Foreskin melanocyte (primary cell): ENCODE measurements at places on chromosomes 4 and X.
A peak's percentile ranks its signal among the peaks of the same experiment; 100 is the strongest.

DNA sequence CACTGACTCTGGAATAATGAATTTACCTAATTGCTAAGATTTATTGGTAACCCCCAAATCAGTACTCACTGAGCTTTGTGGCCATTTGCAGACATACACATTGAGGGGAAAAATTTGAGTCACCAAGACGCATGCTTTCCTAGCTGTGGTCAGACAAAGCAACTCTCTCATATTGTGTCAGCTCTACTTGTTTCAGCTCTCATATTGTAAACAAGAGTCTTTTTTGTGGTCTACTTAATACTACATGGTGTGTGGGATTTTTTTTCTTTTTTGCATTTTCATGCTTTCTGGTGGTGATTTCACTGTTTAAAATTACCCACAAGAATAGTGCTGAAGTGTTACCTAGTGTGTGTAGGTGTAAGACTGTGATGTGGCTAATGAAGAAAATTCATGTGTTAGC is 428.2 kb upstream of the GALNT7 start:
- DNase-seq = no peak

- no peak for DNase-seq
Measured at GRCh38 chr4:83128240-83128929, 13.9 kb upstream of the PLAC8 start.

- DNase-seq = no peak
Measured at GRCh38 chr4:177596035-177596434, 153.8 kb upstream of the AGA start.

- peak; percentile 43 for DNase-seq
Measured at GRCh38 chr4:88447371-88448095, 9.4 kb upstream of the HERC5 start.

DNA sequence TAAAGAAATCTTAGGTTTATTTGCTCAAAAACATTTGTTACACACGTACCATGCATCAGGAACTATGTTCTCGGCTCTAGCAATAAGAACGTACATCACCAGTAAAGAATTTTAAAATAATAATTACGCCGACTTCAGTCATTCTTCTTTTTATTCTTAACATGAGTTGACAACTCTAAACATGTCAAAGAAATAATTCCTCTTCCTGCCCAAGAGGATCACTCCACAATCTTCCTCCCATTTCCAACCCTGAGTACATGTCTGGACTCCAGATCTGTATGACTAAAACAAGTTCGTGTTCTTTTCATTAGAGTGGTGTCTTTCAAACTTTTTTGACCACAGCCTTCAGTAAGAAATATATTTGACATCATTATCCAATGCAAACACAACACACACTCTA is 201.6 kb upstream of the GRIA3 start:
- DNase-seq = no peak

- no peak for DNase-seq
Measured at GRCh38 chr4:33029976-33030375, 2309.8 kb downstream of the PCDH7 start.

DNA sequence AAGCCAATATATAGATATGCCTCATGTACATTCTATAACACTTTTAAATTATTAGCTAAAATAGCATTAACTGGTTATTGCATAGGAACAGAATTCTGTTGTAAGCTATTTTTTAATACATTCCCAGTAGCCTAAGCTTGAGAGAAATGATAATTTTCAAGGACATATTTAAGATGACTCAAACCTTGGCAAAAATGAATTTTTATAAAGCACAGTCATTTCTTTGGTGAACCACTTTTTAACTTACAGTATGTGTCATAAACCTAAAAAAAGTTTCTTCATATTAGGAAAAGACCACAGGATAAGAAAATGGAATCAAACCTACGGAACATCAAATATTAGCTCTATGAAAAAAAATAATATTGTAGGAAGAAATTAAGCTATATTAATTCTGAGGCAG is 986.3 kb downstream of the STIM2 start:
- DNase-seq = no peak

GRCh38 chrX:108601276-108601675 is 135.1 kb downstream of the IRS4 start:
- no peak for DNase-seq

GRCh38 chr4:10129196-10130177 is 12.9 kb upstream of the WDR1 start:
- no peak for DNase-seq

DNA sequence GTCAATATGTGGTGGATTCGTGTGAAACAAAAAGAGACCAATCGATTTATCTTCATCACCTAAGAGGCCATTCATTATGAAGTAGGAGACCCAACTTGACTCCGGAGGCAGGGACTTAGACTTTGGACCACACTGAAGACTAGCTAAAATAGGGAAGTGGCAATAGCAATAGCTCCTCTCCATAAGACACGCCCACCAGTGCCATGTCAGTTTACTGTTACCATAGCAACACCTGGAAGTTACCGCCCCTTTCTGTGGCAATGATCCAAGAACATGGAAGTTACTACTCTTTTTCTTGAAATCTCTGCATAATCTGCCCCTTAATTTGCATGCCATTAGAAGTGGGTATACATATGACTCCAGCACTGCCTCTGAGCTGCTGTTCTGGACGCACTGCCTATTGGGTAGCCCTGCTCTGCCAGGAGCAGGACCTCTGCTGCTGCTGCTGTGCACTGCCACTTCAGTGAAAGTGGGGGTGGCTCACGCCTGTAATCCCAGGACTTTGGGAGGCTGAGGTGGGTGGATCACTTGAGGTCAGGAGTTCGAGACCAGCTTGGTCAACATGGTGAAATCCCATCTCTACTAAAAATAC is 163.2 kb downstream of the PRKX start:
- no peak for DNase-seq

DNA sequence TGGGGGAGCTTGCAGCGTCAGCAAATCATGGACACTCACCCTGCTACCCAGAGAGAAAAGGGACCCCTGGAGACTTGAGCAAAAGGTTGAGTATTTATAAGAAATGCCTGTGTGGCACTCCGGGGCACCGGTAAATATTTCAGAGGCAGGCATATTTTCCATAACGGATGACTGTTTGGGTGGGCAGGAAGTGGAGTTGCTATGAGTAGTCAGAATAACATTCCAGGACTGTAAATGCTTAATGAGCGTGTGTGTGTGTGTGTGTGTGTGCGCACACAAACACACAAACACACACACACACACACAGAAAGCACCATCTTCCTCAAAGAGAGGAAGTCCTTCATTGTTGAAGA is 74.6 kb downstream of the MXRA5 start:
- DNase-seq = peak; percentile 63

DNA sequence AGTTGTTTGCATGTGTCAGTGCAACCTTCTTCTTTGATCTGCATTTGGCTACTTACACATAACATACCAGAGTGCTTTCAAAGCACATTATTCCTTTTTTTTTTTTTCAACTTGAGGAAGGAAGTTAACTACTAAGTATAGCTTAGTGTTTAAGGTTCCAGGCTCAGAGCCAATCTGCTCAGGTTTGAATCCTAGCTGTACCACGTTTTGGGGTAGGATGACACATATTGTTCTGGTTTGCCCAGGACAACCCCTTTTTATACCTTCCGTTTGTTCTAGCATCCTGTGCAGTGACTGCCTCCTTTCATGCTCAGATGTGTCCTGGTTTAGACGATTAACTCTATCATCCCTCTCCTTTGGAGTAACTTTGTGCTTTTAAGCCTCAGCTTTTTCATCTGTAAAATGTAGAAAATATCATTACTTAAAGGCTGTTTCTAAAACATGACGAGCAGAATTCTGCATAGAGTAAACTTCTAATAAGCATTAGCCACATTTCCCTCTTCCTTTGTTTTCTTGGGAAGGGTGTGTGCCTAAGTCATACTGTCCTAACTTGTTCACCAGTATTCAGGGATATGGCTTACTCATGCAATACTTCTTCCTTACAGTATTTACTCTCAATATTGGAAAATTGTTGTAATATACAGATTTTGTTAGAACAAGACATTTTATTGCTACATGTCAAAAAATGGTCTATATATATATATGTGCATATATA is 281.3 kb downstream of the C4orf33 start:
- no peak for DNase-seq

GRCh38 chr4:71367546-71367945 is 28.7 kb downstream of the SLC4A4 start:
- DNase-seq = no peak

DNA sequence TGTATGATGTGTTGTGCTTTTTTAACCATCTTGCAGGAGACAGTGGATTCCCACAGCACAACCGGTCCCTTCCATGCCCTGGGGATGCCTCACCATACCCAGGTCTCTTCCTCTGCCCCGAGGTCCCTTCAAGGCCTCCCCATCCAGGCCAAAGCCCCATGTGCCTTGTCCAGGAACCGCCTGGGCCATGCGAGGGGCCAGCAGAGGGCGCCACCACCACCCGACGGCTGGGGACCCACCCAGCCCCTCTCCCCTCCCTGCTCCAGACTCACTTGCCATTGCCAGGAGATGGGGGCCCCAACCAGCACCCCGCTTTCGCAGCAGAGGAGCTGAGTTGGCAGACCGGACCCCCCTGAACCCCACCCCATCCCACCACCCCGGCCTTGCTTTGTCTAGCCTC is 485.5 kb downstream of the TRAM1L1 start:
- no peak for DNase-seq

DNA sequence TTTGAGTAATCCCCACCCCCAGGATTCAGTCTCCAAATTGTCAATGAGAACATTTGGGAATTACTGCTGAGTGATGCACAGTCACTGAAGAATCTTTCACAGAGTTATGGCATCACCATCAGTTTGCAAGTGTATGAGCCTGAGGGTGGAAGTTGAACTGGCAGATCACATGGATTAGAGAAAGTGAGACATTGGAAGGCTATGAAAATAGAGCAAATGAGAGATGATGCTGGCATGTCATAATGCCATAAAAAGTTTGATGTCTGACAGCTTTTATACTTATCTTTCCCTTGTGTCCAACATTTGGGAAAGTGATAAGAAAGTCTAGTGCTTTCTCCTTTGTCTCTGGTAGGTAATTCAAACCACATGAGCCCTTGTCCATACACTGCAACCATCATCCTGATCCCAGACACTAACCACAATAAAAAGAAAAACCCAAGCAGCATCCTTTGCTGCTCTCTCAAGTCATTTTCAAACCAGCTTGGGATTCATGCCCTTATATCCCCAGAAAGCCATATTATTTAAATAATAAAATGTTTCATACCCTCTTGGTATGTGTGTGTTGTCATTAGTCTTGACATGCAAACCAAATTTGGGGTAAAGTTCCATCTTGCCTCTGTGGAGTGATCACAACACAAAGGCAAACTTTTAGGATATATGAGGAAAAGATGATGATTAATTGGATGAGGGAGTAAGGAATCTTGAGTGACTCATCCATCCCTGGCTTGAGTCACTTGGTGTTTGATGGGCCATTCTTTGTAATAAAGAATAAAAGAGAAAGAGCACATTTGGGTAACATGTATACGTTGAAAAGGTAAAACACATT is 438.9 kb downstream of the GRXCR1 start:
- DNase-seq = no peak
